NCI-H2107 (cell line): ENCODE measurements at places on chromosomes 7 and 10.
A peak's percentile ranks its signal among the peaks of the same experiment; 100 is the strongest.

- no peak for DNase-seq
These were observed 70.9 kb downstream of the DYNC1I1 start for GRCh38 chr7:95843286-95843685.

DNA sequence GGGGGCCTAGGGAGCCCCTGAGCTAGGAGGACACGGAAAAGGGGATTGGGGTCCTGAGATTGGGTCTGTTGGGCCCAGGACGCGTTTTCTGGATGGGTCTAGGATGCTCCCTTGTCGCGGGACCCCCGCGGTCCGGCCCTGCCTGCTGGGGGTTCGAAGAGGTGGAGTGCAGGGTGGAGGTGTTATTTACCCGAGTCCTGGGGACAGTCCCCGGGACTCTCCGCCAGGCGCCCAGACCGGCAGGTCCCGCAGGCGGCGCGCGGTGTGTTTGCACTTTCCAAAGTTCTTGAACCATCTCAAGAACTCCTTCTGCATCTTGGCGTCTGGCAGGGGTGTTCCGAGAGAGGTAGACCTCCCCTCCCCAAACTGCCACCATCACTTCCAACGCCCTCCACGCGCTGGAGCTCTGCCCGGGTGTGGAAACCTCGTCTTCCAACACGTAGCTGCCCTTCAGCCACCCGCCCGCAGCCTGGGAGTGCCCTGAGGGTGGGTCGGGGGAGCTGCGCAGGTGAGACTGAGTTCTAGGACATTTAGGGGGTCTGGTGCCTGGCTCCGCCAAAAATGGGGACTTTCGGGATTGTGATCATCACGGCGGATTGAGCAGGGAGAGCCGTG is 569 bp downstream of the CAV1 start:
- DNase-seq, result no peak

DNA sequence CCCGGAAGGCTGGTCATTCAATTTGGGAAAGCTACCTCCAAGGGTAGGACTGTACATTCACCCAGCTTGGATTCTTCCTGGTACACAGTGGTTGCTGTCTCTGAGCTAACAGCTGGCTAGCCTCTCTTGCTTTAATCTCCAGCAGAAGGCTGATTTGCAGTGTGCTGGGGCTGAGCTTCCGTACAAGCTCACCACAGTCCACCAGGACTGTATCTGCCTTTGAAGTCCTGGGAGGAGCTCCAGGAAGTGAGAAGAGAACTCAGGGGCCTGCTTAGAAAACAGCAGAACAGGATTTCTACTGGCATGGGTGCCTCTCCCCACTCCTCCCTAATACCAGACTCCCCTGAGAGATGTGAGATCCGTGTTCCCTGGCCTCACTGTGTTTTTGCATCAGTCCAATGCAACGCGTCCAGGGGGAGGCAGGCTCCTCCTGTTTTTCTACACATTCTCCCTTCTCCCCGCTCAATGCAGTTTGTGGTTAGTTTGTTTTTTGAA is 6.6 kb downstream of the AFAP1L2 start:
- no peak for DNase-seq

DNA sequence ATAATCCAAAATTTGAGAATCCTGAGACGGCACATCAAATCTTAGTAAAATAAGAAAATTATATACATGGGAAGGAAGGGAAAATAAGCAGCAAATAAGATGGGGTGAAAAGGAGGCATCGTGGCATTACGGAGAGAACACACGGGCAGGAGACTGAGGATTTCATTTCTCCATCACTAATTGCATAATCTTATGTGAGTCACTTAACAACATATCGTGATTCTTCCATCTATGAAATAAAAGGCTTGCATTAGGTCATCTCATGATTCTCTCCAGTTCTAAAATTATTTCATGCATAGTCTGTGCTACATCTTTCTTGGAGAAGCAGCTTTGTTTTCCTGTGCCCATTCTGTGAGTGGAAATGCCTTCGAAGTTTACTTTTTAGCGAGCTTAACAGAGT is 288.7 kb downstream of the LRMDA start:
- no peak for DNase-seq

- DNase-seq, result peak; percentile 13
These were observed 36.4 kb upstream of the PURB start for GRCh38 chr7:44921607-44922350.

- no peak for DNase-seq
These were observed 10.3 kb upstream of the RASSF4 start for GRCh38 chr10:44949127-44949802.

GRCh38 chr10:35378541-35379210 is 42.4 kb downstream of the CCNY start:
- no peak for DNase-seq

DNA sequence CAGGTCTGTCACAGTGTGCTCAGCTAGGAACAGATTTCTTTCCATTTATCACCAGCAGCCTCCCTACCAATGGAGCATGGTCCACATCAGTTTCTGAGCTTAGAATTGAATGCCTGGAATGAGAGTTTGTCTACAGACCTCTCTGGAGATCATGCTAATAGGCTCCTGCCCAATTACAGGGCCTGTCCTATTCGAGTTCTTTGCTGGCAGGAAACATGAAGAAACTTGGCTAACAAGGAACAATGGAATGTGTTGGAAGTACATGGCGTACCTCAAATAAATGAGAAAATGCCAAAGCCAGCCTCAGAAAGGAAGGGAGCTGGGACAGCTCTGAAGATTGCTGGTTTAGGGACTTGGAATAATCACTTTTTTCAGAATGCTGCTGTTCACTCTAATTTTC is 186.0 kb upstream of the AKR1E2 start:
- no peak for DNase-seq

GRCh38 chr10:62979921-62980320 is 153.2 kb upstream of the NRBF2 start:
- DNase-seq, result no peak

DNA sequence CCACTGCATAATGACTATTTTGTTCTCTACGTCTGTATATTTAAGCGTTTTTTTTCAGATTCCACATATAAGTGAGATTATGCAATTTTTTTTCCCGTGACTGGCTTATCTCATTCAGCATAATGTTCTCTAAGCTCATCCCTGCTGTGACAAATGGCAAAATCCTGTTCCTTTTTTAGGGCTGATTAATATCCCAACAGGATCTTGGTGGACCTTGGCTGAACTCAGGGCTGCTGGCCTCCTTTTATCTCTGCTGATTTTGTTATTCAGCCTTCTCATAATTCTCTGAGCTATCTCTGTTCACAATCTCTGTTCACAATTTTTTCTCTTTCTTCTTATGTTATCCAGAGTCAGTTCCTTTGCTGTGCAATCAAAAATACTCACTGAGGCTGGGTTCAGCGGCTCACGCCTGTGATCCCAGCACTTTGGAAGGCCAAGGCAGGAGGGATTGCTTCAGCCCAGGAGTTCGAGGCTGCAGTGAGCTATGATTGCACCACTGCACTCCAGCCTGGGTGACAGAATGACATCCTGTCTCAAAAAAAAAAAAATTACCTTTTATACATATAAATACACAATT is 1035.9 kb upstream of the AUTS2 start:
- no peak for DNase-seq

DNA sequence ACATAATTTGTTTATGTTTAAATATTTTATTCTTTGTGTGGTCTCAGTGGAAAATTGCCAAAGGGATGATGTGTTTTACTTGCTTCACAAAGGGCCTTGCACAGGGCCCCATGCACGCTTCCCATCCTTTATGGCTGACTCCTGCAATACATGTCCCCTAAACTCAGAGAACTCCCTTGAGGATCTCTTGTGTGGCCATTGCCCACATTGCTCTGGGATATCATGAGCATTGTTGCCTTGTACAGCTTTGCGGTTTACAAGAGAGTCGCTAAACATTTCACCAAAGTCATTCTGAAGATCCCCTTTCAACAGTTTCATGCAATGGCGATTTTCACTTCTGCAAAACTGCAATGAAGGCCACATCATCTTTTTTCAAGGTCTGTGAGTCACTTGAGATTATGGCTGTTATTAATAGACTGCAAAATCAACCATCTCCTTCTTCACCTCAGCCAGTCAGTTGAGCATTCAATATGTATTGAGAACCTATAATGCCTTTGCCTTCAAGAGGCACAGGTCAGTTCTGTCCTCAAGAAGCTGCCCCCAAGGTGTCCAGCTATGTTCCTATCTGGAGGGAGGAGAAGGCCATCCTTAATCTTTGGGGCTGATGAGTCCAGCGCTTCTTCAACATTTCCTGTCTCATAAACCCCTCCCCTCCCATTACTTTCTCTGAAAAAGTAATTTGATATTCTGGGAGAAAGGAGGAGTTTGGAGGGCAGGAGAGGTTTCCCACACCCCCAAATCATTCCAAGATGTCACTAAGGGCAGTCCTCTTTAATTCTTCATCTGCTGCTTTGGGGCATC is 108.1 kb downstream of the CCDC71L start:
- no peak for DNase-seq

DNA sequence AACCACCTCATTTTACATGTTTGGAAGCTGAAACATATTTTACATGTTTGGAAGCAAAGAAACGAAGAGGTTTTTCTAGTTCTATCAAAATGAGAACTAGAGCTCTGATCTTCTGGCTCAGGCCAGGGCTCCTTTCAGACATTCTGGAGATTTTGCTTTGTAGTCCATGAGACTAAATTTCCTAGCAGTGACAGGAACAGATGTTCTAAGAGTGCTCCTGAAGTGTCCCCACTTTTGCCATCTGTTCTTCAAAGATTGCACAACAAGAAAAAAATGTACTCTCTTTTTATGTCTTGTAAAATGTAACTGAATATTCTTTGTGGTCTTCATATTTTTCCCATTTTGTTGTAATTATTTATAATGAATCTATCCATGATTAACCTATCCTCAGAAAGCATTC is 196.4 kb upstream of the PCLO start:
- DNase-seq, result no peak

- DNase-seq, result no peak
These were observed 44.9 kb downstream of the HIBADH start for GRCh38 chr7:27617651-27618381.

GRCh38 chr10:78361031-78361430 is 327.4 kb downstream of the RPS24 start:
- DNase-seq, result no peak

DNA sequence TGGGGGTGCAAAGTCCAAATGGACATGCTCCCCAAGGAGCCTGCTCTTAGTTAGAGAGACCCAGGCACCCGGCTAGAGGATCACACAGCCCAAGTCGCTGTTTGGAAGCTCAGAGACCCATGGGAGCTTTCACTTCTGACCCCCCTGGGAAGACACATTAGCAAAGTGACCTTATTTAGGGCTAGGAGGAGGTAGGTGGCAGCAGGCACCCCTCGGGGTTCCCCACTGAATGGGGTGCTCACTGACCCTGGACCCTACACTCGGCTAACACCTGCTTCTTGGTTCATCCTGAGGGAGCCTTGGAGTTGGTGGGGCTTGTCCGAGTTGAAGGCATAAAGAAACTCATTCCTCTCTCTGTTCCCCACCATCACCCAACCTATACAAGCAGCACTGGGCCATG is 27.1 kb upstream of the HABP2 start:
- DNase-seq, result no peak

DNA sequence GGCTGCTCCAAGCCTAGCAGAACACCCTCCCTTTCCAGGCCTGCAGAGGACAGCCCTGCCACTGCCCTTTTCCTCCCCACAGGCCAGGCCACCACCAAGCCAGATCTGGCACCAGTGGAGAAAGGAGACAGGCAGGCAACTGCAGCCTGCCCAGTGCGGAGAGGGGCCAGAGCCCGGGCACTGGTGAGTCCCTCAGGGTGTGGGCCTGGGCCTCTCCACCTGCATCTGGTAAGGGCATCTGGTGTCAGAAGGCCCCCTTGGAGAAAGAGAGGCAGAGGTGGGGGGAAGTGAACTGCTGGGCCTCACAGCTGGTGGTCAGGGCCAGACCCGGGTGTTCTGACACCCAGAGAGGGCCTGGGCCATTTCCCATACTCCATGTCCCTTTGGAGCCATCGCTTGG is 27.9 kb downstream of the ZNF783 start:
- DNase-seq, result no peak
